CD8-positive, alpha-beta T cell (primary cell): ENCODE measurements at places on chromosomes 6 and 20.

DNA sequence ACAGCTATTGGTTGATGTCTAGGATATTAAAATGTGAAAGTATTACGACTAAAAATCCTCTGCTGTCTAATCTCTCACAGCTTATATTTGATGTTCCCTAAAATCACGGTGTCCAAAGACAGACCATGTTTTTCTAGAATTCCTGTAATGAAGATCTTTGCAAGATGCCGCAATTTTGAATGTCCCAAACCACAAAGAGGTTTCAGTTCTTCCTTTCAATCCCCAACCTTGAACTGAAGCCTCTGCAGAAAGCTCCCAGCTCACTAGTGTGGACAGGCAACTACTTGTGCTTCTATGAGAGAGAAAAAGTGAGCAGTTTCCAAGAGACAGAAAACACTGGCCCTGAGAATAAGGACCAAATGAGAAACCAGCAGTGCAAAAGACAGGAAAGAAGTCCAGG, 370.1 kb downstream of the FOXA2 start:
- no peak for DNase-seq

DNA sequence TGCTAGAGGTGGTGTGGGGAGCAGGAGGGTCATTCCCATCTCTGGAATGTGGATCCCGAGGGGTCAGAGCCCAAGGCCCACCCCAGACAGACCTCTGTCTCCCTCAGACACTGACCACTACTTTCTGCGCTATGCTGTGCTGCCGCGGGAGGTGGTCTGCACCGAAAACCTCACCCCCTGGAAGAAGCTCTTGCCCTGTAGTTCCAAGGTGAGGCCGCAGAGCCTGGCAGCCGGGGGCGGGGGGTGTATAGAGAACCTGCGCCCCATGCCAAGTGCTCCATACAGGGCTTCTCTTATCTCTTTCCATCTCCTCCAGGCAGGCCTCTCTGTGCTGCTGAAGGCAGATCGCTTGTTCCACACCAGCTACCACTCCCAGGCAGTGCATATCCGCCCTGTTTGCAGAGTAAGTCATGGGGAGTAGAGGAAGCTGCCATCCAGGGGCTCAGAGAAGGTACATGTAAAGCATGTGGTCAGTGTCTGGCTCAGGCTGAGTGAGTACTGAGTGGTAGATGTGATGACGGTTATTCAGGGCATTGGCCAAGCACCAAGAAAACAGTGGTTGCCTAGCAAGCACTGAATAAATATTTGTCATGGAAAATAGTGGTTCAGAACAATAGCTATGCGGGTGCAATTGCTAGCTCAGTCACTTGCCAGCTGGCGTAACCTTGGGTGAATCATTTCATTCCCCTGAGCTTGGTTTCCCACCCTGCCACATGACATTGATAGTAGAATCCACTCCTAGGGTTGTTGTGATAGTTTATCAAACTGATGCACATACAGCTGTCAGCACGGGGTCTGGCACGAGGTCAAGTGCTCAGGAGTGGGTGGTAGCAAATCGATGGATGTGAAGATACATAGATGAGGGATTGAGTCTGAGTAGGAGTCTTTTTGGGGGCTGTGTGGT, 3.5 kb downstream of the PIGT start:
- peak; percentile 30 for DNase-seq

GRCh38 chr6:24802271-24803059, 3.7 kb upstream of the ARMH2 start:
- no peak for DNase-seq

DNA sequence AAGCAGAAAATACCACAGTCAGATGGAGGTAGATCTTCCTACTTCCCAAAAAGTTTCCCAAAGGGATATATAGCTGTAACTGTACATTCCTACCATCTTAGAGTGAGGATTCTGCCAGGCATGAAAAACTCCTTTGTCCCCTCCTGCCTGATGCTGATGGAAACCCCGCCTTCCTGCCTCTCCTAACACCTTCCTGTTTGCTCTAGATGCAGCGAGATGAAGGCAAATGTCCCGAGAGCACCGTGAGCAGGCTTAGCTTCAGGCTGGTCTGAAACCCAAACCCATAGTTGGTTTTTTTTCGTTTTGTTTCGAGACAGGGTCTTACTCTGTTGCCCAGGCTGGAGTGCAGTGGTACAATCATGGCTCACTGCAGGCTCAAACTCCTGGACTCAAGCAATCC, 55.6 kb downstream of the MYB start:
- DNase-seq, result no peak
